ENCODE measurements at places on chromosomes 2 and 18. TPM values are rescaled to one million over a fixed set of nuclear protein-coding genes. Genes with fewer than 3 reads are reported as not detected.

LCT gene
- total RNA-seq: not detected

CTLA4 gene
- total RNA-seq: 1.4 TPM

G6PC2 gene
- not detected for total RNA-seq

XDH gene
- 0.41 TPM for total RNA-seq

MAP3K19 gene
- total RNA-seq: not detected

DNA sequence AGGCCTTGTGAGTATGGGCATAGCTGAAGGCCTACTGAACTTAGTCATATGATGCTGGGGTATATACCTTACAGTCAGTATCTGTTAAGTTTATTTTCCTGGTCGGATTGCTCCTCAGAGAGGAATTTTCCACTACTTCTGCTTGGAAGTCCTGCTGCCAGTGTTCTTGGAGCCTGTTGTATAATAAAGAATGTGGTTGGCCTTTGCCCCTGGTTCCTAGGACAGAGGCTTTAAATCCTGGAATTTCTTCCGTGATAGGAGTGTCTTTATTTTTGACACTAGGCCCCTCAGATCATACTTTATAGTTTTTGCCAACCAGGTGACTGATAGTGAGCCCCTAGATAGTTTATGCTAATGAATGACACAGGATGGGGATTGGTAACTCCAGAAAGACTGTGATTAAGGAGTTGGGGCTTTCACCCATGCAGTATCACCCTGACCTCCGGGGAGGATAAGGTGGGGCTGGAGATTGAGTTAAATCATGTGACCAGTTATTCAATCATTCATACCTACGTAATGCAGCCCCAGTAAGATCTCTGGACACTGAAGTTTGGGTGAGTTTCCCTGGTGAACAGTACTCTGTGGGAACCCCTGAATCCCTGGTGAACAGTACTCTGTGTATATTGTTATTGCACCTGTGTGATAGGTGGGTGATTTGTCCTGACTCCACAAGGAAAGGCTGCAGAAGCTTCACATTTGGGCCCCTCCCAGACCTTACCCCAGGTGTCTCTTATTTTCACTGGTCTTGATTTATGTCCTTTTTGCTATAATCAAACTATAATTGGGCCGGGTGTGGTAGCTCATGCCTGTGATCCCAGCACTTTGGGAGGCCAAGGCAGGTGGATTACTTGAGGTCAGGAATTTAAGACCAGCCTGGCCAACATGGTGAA, 56.9 kb downstream of the COMMD1 start:
- H3K27ac ChIP-seq: no peak overlapping the region
- no peak overlapping the region for H3K4me3 ChIP-seq
- no peak for DNase-seq
- no peaks in the 10 kb centered on the region for H3K4me1 ChIP-seq

GRCh38 chr2:231483398-231484329, 19.4 kb upstream of the NCL start:
- peak; percentile 69 for DNase-seq
- H3K27me3 ChIP-seq: no peaks in the 10 kb centered on the region
- no peaks in the 10 kb centered on the region for H3K36me3 ChIP-seq

GRCh38 chr18:68447286-68447685, 267.6 kb downstream of the TMX3 start:
- no peak overlapping the region for H3K27ac ChIP-seq
- no peaks in the 10 kb centered on the region for H3K27me3 ChIP-seq
- no peaks in the 10 kb centered on the region for H3K36me3 ChIP-seq
- H3K4me1 ChIP-seq: no peaks in the 10 kb centered on the region
- no peak for DNase-seq

DNA sequence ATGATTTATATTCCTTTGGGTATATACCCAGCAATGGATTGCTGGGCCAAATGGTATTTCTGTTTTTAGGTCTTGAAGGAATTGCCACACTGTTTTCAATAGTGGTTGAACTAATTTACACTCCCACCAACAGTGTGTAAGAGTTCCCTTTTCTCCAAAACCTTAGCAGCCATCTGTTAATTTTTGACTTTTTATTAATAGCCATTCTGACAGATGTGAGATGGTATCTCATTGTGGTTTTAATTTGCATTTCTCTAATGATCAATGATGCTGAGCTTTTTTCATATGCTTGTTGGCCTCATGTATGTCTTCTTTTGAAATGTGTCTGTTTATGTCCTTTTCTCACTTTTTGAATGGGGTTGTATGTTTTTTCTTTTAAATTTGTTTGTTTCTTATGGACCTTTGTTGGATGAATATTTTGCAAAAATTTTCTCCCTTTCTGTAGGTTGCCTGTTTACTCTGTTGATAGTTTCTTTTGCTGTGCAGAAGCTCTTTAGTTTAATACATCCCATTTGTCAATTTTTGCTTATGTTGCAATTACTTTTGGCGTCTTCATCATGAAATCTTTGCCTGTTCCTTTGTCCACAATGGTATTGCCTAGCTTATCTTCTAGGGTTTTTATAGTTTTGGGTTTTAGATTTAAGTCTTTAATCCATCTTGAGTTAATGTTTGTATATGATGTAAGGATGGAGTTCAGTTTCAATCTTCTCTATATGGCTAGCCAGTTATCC, 119.7 kb upstream of the XIRP2 start:
- H3K27me3 ChIP-seq: no peaks in the 10 kb centered on the region
- H3K4me3 ChIP-seq: no peak overlapping the region
- no peak overlapping the region for H3K27ac ChIP-seq
- H3K4me1 ChIP-seq: no peaks in the 10 kb centered on the region
- no peak for DNase-seq

DNA sequence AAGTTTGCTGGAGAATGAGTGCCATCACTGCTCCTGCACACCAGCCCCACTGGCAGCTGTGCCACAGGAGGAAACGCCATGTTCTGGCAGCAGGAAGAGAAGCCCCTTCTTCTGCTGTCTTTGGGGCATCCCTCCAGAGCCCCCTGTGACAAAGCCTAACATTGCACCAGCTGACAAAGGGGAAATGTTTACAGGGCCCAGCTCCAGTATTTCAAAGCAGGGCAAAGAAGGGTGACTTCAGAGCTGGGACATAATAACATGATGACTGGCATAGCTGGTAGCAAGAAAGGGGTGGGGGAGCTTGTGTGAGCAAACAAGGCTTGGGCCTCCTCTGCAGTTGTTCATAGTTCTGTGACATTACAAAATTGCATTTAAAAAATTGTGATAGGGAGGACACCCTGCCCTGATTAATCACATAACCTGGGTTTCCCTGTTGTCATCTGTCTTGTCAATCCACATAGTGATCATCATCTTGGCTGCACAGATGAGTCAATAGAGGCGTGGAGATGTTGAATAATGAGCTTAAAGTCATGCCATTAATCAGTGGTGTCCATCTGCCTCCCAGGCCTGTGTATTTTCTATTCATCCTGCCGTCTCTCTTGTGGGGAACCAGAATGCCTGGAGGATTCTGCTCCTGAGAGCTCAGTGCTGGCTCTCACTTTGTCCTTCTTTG, 29.1 kb upstream of the PDIA6 start:
- H3K4me3 ChIP-seq: no peak overlapping the region
- no peaks in the 10 kb centered on the region for H3K36me3 ChIP-seq
- no peak overlapping the region for H3K27ac ChIP-seq
- peaks cover 16% of the 10 kb centered on the region for H3K27me3 ChIP-seq

DNA sequence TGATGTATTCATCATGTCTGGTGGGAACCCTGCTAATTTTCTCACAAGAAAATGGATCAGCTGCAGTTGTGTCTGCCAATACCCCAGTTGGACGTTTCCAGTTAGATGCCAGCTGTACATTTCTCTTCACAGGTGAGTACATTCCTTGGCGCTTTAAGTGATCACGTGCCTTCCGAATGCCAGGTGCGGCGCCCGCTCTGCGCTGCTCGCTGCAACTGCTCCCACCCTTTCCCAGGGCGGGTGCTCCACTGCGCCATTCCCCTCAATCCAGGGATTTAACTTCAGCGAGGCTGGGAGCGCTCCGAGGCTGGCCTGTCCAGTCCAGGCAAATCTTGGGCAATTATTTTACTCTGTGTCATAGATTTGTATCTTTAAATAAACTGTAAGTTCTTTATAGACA, 225.0 kb upstream of the RAB6C start:
- no peak overlapping the region for H3K4me3 ChIP-seq
- H3K4me1 ChIP-seq: no peaks in the 10 kb centered on the region
- H3K36me3 ChIP-seq: no peaks in the 10 kb centered on the region
- no peak overlapping the region for H3K27ac ChIP-seq

DNA sequence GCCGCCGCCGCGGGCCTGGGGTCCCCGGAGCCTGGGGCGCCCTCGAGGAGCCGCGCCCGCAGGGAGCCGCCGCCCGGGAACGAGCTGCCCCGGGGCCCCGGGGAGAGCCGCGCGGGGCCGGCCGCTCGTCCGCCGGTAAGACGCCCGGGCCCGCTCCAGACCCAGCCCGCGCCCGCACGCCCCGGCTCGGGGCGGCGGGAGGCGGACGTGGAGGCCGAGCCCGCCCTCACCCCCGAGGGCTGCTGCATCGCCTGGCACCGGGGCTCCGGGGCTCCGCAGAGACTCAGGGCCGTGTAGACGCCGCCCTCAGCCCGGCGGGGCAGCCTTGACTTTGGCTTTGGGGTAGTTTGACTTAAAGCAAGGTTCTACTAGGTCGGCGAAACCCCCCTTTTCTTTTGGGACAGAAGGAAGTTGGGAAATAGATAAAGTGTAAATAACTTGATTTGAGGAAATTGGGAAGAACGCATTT, 335 bp downstream of the ERFE start:
- no peaks in the 10 kb centered on the region for H3K36me3 ChIP-seq
- peaks cover 56% of the 10 kb centered on the region for H3K27me3 ChIP-seq
- peak; percentile 70 for DNase-seq
- peaks cover 5% of the 10 kb centered on the region for H3K4me1 ChIP-seq
- H3K4me3 ChIP-seq: peak overlapping the region; percentile 8
- H3K27ac ChIP-seq: no peak overlapping the region

GRCh38 chr2:26654061-26654340, 12.8 kb upstream of the CIB4 start:
- no peaks in the 10 kb centered on the region for H3K27me3 ChIP-seq
- no peak overlapping the region for H3K4me3 ChIP-seq
- peaks cover 15% of the 10 kb centered on the region for H3K4me1 ChIP-seq
- no peaks in the 10 kb centered on the region for H3K36me3 ChIP-seq
- no peak overlapping the region for H3K27ac ChIP-seq

DNA sequence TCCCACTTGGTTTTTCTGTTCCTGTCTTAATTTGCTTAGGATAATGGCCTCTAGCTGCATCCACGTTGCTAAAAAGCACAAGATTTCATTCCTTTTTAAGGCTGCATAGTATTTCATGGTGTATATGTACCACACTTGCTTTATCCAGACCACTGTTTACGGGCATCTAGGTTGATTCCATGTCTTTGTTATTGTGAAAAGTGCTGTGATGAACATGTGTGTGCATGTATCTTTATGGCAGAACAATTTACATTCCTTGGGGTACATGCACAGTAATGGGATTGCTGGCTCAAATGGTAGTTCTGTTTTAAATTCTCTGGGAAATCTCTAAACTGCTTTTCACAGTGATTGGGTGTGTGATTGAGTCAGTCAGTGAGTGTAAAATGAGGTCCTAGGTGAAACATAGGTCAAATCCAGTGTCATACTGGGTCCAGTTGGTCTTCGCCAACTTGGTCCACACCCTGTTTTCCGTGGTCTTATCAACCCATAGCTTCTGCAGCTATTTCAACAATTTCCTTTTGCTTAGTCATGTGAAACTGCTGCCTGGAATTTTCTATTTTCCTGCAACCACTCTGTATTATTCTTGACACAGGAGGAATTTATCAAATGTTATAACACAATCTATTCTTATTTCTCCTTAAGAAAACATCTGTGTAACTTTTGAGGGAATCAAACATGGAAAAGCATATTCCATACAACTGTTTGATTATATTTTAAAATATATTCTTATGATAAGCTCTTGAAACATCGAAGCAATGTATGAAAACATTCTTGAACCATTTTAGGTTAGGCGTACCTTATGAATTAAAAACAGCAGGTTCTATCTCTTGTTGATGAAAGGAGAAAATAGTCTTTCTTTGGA, 82.9 kb downstream of the ADCYAP1 start:
- no peaks in the 10 kb centered on the region for H3K27me3 ChIP-seq
- no peak for DNase-seq

DNA sequence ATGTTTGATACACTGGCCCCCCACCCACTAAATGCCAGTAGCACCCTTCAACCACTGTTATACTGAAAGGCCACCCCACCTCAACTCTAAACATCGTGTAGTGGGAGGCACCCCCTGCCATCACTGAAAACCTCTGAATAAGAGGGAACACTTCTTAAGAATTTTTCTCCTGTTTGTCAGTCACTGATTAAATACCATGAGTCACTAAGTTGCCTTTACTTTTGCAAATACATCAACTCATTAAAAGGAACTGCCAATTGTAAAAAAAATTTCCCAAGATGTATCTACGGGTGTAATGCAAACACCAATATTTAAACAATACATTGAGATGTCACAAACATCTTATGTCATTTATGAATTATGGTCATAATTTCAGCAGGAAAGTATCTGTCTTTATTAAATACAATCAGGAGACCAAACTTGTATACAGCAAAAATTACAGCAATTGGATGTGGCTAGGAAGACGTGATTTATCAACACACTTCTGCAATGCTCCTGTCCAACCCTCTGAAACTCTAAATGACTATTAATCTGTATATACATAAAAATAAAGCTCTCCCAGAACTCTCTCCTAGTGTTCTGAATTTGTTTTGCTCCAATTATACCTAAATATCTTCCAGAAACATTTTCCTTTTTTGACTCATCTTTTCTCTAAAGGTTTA, 144.1 kb upstream of the STK17B start:
- no peak for DNase-seq
- no peaks in the 10 kb centered on the region for H3K36me3 ChIP-seq
- H3K4me3 ChIP-seq: no peak overlapping the region

Measured in upper lobe of right lung (tissue), 1 donor.